ENCODE measurements at places on chromosomes 4 and X.

DNA sequence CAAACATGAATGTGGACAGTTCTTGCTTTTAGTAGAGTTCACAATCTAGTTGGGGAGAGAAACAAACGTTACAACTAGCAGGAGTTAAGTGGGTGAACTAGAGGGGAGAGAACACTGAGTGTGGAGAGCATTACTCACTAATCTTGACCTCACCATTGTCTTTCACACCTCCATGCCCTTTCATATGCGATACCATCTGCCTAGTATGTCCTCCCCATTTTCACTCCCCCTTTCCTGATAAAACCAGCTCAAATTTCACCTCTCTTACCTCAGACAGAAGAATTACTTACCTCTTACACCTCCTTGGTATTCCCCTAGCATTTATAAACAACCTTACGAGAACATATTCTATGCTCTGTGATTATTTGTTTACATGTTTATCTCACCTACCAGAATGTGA lies 53.6 kb downstream of the LAS1L start:
- DNase-seq, result no peak
- H3K36me3 ChIP-seq, result peaks cover 2% of the 10 kb centered on the region
- H3K4me1 ChIP-seq, result no peaks in the 10 kb centered on the region
- no peak overlapping the region for H3K27ac ChIP-seq

GRCh38 chr4:156676116-156676851 lies 295.3 kb downstream of the PDGFC start:
- H3K27ac ChIP-seq, result no peak overlapping the region
- DNase-seq, result no peak
- H3K4me3 ChIP-seq, result no peak overlapping the region
- H3K4me1 ChIP-seq, result no peaks in the 10 kb centered on the region
- no peaks in the 10 kb centered on the region for H3K27me3 ChIP-seq

- no peak for DNase-seq
- no peaks in the 10 kb centered on the region for H3K27me3 ChIP-seq
- no peak overlapping the region for H3K4me3 ChIP-seq
- H3K27ac ChIP-seq, result no peak overlapping the region
These were observed 34.3 kb downstream of the METAP1 start for GRCh38 chr4:99029852-99030251.

GRCh38 chrX:108537005-108537404 lies 97.4 kb downstream of the COL4A5 start:
- H3K36me3 ChIP-seq, result no peaks in the 10 kb centered on the region
- no peak overlapping the region for H3K27ac ChIP-seq
- DNase-seq, result no peak
- no peaks in the 10 kb centered on the region for H3K4me1 ChIP-seq
- no peak overlapping the region for H3K4me3 ChIP-seq

GRCh38 chr4:88938138-88938537 lies 118.8 kb downstream of the FAM13A start:
- H3K27ac ChIP-seq, result no peak overlapping the region
- peaks cover 6% of the 10 kb centered on the region for H3K36me3 ChIP-seq
- H3K27me3 ChIP-seq, result no peaks in the 10 kb centered on the region
- DNase-seq, result no peak
- H3K4me1 ChIP-seq, result peaks cover 24% of the 10 kb centered on the region

DNA sequence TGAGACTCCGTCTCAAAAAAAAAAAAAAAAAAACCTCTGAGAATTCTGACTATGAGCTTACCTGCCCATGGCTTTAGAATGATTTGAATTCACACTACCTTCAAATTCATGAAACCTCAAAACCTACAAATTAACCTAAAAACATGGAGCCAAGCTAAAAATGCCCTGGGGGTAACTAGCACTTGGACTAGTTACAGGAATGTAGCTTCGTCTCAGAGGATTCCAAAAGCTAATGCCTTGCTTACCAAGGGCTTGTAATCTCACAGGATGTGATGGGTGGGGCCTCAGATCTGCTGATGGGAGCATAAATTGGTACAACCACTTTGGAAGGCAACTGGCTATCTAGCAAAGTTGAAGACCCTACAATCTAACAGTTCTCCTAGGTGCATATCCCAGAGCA lies 79.4 kb upstream of the SPRY1 start:
- no peak for DNase-seq
- no peaks in the 10 kb centered on the region for H3K27me3 ChIP-seq
- H3K4me3 ChIP-seq, result no peak overlapping the region
- no peak overlapping the region for H3K27ac ChIP-seq

DNA sequence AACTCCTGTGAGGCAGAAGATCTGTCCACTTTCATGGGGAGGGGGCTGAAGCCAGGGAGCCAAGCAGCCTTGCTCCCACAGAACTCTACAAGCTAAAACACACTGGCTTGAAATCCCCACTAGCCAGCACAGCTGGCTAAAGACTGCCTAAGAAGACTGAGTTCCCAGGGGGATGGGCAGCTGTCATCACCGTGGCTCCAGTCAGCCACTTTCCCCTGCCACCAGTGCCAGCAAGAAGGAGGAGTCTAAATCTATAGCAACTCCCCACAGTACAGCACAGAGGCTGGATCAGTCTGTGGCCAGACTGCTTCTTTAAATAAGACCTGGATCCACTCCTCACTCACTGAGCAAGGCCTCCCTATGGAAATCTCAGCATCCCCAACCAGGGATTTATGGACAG lies 308.6 kb downstream of the FAM47B start:
- H3K27ac ChIP-seq, result no peak overlapping the region
- no peaks in the 10 kb centered on the region for H3K4me1 ChIP-seq
- no peaks in the 10 kb centered on the region for H3K27me3 ChIP-seq
- H3K36me3 ChIP-seq, result no peaks in the 10 kb centered on the region
- DNase-seq, result no peak
- H3K4me3 ChIP-seq, result no peak overlapping the region

DNA sequence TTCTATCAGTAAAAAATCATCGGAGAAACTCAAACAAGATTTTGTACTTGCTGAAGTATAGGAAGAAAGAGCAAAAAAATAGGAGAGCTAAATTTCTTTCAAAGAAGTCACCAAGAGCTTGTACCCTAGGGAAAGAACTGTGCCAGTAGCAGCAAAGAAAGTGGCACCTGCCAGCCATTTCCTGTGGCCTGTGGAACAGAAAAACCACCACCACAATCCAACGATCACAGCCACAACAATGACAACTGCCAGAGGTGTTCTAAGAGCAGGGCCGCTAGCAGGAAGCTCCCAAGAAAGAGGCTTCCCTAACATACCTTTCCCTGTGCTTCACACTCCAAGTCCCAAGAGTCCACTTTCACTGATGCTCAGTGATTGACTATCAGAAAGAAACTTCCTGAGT lies 266.1 kb upstream of the GPC4 start:
- H3K4me1 ChIP-seq, result no peaks in the 10 kb centered on the region
- no peak overlapping the region for H3K4me3 ChIP-seq
- H3K36me3 ChIP-seq, result no peaks in the 10 kb centered on the region
- H3K27ac ChIP-seq, result no peak overlapping the region

DNA sequence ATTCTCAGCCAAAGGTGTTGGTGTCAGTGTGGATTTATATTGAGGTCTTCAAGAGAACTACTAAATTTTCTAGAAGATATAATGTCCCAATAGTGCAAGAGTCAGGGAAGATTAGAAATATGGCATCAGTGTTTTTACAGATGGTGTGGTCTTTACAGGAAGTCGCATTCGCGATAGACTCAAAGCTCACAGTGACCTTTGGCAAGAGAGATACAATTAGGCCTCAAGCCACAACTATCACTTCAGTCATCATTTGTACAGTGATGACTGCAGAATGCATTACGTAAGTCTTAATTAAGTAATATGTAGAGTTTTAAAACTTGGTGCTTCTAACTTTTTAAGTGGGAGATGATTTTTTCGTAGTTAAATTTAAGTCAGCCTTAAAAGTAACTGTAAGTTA lies 237.2 kb upstream of the FSTL5 start:
- no peak for DNase-seq
- H3K4me1 ChIP-seq, result no peaks in the 10 kb centered on the region
- H3K27ac ChIP-seq, result no peak overlapping the region
- no peaks in the 10 kb centered on the region for H3K36me3 ChIP-seq

GRCh38 chr4:151715881-151716280 lies 44.9 kb downstream of the GATB start:
- no peaks in the 10 kb centered on the region for H3K27me3 ChIP-seq
- H3K27ac ChIP-seq, result no peak overlapping the region
- H3K36me3 ChIP-seq, result no peaks in the 10 kb centered on the region
- no peak overlapping the region for H3K4me3 ChIP-seq
- H3K4me1 ChIP-seq, result no peaks in the 10 kb centered on the region
- no peak for DNase-seq

DNA sequence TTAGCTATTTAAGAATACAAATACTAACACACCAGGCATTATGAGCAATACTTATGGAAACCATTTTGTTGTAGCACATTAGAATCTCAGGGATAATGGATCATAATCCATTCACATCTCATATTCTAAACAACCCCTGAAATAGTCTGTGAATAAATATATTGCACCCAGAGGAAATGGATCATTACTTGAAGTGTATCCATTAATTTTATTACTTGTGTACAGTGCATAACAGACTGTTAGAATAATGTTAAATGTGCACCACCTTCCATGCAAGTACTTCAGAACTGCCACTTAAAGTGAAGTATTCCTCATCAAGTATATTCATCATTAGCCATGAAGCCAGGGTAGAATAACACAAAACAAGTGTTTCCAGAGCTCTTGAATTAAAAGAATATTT lies 715.5 kb downstream of the DMD start:
- no peak overlapping the region for H3K4me3 ChIP-seq
- no peaks in the 10 kb centered on the region for H3K4me1 ChIP-seq

DNA sequence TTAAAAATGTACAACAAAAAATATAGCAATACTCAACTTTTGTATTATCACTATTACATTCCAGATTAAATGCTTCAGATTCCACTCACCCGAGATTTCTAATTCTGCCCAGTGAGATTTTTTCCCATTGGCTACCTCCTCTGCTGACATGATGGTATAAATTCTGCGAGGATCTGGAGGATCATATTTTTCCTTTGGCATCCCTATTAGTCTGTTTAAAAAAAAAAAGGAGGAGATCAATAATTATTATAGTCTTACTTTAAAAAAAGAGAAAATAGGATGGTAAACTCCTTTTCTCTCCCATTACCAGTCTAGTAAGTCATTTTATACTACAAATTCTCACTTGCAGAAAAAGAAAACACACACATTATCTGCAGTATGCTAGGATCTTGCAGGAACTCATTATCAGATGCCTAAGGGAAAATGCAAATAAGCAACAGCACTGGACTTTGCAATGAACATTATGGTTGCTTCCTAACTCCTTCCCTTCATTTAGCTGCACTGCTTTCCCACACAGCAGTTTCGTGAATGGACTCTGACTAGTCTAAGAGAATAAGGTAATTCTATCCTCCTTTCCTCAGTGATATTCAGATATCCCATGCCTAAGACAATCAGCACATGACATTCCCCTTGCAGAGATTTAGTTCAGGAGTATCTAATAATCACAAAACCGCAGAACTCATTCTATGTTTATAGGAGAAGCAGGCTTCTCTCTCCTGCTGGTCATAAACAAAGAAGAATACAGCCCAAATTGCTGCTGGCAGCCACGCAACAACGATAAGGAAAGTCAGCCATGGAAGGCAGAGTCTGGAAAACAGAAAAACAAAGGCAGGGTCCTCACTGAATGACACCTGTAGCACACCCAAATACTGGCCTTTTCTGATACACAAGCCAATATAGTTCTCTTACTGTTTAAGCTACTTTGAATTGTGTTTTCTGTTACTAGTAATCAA lies 42.7 kb downstream of the CNOT6L start:
- H3K4me1 ChIP-seq, result peaks cover 28% of the 10 kb centered on the region
- H3K4me3 ChIP-seq, result no peak overlapping the region
- no peak overlapping the region for H3K27ac ChIP-seq
- no peaks in the 10 kb centered on the region for H3K27me3 ChIP-seq
- no peak for DNase-seq
- H3K36me3 ChIP-seq, result peaks cover 25% of the 10 kb centered on the region

DNA sequence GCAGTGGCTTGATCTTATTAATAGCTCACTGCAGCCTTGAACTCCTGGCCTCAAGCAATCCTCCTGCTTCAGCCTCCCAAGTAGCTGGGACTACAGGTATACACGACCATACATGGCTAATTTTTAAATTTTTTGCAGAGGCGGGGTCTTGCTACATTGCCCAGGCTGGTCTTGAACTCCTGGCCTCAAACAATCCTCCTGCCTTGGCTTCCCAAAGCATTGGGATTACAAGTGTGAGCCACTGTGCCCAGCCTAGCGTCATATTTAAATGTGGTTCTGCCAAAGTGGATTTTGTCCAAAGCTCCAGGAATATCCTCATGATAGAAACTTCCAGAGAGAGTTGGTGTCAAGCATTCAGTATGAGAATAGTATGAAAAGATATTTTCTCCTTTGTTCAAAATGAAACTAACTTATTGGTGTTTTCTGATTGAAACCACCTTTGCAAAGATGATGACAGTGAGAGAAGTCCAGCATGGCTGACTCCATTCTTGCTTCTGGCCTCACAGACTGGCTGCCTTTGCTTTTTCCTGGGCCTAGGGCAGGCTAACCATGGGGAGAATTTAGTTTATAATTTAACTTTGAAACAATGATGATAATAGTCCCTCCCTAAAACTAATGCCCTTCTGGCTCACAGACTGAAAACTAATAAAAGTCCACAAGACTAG lies 129.0 kb downstream of the C4orf51 start:
- H3K27ac ChIP-seq, result peak overlapping the region; percentile 96
- peak overlapping the region; percentile 32 for H3K4me3 ChIP-seq
- H3K36me3 ChIP-seq, result peaks cover 39% of the 10 kb centered on the region
- H3K4me1 ChIP-seq, result peaks cover 48% of the 10 kb centered on the region
- no peaks in the 10 kb centered on the region for H3K27me3 ChIP-seq
- no peak for DNase-seq

- H3K36me3 ChIP-seq, result peaks cover 4% of the 10 kb centered on the region
- peak within 1 kb of the TSS; percentile 44 for H3K27ac ChIP-seq
- DNase-seq, result no peak
- H3K27me3 ChIP-seq, result peaks cover 9% of the 10 kb centered on the region
These were observed at the start of gene ARMCX2 for GRCh38 chrX:101659601-101660063. TSS of gene ARMCX2 (minus strand) at chrX:101659850. CDS start at chrX:101657588, 2,262 bp downstream.
